ENCODE measurements at places on chromosomes 11 and 22. TPM values are rescaled to one million over a fixed set of nuclear protein-coding genes. Genes with fewer than 3 reads are reported as not detected.

The DGCR2 gene
- 66.6 TPM for total RNA-seq

The OR10AG1 gene
- not detected for total RNA-seq

The L3MBTL2 gene
- total RNA-seq, result 17.1 TPM

The UQCR10 gene
- 208 TPM for total RNA-seq

The SCGB1C1 gene
- not detected for total RNA-seq

The SMTNL1 gene
- not detected for total RNA-seq

GRCh38 chr11:134471087-134471715 lies 59.2 kb upstream of the B3GAT1 start:
- no peak for DNase-seq

- DNase-seq, result no peak
Observed at GRCh38 chr22:47126344-47126811, 363.9 kb downstream of the TBC1D22A start.

GRCh38 chr11:102794382-102794781 lies 3.6 kb downstream of the MMP1 start:
- DNase-seq, result no peak

DNA sequence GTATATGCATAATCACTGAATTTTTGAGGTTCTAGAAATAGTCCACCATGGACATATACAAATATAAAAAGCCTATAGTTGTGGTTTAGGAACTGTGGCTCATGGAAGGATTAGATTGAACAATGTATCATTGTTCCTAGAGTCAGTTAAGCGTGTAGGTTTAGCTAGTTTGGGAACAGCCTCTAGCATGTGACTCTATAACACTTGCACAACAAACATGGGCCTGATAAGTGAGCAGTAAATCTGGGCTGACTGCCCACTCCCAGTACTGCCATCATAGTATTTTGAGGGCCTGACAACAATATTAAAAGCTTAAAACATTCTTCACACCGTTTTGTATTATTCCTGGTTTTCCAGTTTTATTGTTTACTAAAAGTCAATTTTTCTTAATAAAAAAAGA lies 47.0 kb downstream of the YAP1 start:
- DNase-seq, result no peak

DNA sequence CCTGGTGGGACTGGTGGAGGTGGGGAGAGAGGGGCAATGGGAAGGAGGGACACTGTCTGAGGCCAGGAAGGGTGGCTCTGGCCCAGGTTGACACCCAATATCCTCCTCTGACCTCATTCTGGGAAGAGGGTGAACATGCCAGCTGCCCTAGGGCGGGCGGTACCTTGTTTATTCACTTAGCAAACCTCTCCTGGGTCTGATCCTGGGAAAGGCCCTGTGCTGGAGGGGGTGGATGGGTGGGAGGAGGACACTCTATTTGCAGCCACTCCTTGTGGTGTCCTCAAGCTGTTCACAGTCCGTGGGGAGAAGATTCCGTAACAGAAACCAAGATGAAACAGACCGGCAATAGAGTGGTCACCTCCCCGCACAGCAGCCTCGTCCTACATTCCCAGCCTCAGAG lies 49.7 kb upstream of the EIF3D start:
- DNase-seq, result no peak

DNA sequence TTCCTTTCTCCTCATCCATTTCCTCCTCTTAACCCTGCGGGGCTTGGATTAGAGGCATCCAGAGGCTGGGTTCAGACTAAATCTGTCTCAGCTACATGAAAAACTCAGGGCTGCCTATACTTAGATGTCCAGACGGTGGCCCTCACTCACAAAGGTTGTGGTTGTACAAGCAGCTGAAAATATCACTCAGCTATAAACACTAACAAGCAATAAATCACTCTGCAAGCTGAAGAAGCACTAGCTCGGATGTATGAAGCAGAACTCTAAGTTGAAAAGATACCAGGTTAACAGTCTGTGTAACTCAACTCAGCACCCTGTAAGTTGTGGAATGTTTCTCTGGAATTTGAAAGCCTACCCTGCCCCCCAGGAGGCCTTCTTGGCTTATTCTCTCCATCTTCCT lies 82.9 kb downstream of the EXT2 start:
- no peak for DNase-seq

DNA sequence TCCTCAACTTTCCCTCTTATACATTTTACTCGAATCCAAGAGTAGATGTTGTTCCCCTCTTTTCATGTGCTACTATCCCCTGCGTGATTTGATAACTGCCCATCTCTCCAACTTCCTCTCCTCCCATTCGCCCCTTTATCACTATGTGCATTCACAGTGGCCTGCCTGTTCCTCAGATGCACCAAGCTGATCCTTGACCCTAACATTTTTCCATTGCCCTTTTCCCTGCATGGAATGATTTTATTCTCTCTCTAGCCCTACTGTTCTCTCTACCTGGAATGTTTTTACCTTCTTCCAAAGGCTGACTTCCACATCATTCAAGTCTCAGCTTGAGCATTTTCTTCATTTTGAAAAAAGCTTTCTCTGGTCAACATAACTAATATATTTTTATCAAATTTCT lies 15.8 kb upstream of the BBOX1 start:
- DNase-seq, result no peak

- DNase-seq, result no peak
Observed at GRCh38 chr11:43758927-43759326, 78.4 kb downstream of the HSD17B12 start.

DNA sequence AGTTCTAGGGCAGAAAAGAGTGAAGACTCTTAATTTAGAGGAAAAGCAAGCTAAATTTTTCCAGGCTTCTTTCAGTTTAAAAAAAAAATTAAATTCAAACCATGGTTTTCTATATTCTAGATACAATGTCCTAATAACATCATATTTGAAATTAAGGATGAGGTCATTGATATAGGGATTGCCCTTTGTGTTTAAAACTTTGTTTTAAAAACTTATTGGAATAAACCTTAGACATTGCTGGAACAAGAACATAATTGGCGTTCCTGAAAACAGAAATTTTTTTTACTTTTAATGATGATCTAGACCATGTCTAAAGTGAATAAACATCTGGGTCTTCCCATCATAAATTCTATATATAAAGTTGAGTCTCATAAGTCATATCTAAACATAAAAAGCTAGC lies 859.4 kb upstream of the CHORDC1 start:
- no peak for DNase-seq

DNA sequence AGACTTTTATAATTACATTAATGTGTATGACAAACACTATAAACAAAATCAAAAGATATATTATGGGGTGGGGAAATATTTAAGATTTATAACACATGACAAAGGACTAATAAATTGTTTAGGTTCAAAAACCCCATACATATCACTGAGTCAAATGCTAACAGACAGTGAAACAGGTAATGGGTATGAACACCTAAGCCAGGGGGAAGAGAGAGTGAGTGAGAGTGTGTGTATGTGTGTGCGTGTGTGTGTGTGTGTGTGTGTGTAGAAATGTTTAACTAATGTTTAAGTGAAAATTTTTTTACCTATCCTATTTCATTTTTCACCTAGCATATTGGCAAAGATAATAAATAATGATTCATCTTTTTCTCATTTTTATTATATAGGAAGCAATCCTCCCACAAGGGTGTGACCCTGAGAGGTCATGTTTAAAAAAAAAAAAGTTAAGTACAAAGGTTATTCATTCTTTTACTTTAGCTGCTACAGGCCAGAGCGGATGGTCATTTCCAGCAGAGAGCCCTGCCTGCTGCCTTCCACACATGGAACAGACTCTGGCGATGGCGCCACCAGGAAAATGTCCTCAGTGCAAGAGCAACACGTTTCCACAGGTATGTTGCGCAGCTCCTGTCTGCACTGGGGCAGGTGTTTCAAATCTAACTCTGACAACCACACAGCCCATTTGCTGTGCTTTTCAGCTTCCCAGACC lies 72.9 kb downstream of the PISD start:
- no peak for DNase-seq

- no peak for DNase-seq
Observed at GRCh38 chr22:43928468-43928867, 4.9 kb downstream of the PNPLA3 start.

DNA sequence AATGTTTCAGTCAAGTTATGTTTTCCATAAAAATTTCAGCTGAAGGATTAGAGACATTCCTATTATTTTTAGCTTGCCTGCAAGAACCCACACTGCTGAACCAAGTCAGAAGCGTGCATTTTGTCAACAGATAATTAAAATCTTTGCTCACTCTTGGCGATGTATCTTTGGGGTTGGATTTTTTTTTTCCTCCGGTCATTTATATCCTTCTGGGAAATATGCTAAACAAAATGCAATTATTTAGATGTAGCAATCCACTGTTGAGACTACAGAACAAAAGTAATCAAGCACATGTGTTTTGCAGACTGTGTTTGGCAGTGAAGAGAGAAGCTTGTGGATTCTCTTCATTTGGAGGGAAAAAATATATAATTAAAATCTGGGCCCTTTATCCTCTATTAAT lies 15.3 kb upstream of the NELL1 start:
- no peak for DNase-seq

DNA sequence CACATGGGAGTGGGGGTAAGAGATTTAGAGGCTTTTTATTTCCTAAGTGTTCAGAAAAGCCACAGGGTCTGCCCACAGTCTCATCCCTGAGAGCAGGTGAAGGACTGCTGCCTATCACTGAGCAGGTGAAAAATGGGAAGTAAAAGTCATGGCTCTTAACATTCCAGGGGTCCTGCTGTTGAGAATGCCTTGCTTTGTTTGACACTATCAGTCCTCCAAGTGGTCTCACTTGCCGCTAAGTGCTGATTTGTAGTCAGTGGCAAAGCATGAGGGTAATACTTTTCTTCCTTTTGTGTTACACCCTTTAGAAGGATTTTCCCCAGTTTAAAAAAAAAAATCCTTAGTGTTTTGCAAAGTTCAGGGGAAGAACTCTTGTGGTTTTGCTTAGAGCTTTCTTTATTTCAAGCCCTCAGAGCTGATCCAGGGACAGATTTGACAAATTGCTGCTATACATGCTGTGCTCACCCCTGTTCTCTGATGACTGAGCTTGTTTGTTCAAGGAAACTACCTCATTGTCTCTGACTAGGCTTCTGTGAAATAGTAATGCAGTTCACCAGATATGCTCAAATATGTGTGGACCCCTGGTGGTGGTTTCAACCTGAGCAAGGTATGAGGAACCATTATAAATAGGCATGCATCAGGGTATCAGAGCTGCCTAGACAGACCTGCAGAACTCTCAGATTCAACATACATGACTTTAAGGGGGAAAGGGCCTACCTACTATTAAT lies 141.0 kb downstream of the ARHGAP42 start:
- no peak for DNase-seq

DNA sequence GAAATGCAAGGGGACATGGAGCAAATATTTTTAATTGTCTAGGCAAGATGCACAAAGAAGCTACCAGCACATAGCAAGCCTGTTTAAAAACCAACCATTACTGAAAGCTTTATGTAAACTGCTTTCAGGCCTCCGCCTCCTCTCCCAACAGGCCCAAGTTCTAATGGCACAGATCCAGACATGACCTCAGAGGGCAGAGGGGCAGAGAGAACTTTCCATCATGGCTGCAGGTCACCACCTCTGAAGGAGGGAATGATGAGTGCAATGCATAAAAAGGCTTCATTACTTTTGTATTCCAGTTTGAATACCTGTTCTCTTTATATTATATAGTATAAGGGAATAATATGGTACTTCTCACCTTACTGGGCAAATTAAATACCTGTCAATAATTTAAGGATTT lies 15.2 kb downstream of the DDX17 start:
- no peak for DNase-seq

DNA sequence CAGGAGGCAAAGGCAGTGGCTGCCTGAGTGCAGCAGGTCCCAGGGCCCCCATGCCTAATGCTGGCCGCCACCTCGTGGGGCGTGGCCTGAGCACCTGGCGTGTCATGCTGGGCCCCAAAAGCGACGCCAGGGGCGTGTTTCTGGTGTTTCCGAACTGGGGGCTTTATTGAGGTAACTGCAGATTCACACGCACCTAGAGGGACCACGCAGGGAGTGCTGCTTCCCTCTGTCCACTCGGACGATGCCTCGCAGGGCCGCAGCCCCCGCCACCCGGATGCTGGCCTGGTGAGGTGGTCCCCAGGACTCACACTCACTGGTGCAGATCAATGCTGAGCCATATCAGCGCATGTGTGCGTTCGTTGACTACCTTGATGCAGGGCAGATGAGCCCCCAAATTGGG lies 736.2 kb downstream of the BRD1 start:
- no peak for DNase-seq

DNA sequence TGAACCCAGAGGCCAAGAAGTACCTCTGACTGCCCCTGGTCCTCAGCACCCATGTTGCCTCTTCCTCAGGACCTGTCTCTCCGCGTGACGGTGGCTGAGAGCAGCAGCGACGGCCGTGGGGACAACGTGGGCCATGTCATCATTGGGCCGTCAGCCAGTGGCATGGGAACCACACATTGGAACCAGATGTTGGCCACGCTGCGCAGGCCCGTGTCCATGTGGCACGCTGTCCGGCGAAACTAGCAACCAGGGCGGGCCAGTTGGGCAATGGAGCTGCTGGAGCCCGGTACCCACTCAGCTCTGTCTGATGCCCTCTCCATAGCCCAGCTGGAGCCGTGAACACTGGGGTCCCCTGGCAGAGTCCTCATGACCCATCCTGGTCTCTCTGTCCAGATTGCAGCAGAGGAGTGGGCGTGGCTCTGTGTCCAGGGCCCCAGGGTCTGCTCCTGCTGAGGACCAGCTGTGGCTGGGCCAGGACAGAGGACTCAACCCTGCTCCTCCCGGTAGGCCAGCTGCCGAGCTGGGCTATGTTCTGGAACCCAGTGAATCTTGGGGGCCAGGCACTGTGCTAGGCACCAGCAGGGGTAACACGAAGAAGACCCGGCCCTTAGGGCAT lies 8.0 kb upstream of the RHOD start:
- no peak for DNase-seq

- DNase-seq, result peak; percentile 74
Observed at GRCh38 chr22:44620129-44620840, 81.7 kb upstream of the PRR5 start.

DNA sequence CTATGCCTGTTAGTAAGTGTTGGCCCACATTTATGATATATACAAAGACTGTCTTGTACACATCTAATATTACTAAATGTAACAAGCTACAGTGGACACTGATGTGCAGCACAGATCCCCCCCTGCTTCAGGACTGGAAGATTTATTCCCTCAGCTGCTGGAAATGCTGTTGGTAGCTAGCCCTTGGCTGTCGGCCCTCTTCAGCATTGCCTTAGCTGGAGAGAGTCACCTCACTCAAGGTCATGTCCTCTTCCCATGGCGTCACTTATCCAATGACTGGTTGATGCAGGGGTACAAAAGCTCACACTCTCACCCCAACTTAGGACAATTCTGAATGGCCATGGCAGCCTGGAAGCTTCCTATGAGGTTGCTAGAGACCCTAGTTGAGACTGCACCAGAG lies 312.7 kb downstream of the SOX6 start:
- DNase-seq, result no peak

- DNase-seq, result no peak
Observed at GRCh38 chr11:27350511-27350910, 12.5 kb downstream of the CCDC34 start.

- DNase-seq, result peak; percentile 70
Observed at GRCh38 chr11:45655347-45655756, 10.1 kb downstream of the CHST1 start.

GRCh38 chr11:115924744-115925567 lies 420.7 kb upstream of the CADM1 start:
- DNase-seq, result no peak

- DNase-seq, result no peak
Observed at GRCh38 chr11:94838027-94838731, 70.0 kb downstream of the AMOTL1 start.

All from spinal cord (tissue), 10 donors.